LHCN-M2 (cell line): ENCODE measurements at places on chromosomes 16 and 17. TPM values are rescaled to one million over a fixed set of nuclear protein-coding genes. Genes with fewer than 3 reads are reported as not detected.

Gene ZG16
- total RNA-seq, result not detected in 2 replicates

Gene KRT13
- total RNA-seq, result not detected in 2 replicates

Gene ZNF597
- total RNA-seq, result 1.9 TPM in 2 replicates

Gene EVI2A
- total RNA-seq, result 38.0 and 53.9 TPM in 2 replicates

Gene ENPP7
- total RNA-seq, result not detected in 2 replicates
